IPS DF 19.7 (cell line): ENCODE measurements at places on chromosomes 2 and 18.

DNA sequence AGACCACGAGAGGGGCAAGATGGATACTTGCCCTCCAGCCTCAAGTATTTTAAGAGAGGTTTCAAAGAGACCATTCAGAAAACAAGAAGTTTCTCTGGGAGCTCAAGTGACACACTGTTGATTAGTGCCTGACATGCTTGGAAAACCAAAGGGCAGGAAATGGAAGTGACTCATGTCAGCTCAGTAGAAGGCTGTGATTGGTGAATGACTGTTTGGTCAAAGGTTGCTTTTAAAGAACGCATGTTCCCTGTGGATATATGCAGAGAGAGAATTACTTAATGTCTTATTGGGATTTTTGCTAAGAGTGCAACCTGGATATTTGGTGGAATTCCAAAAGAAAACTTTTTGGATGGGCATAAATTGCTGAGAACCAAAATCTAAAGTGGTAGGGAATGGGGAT lies 549.9 kb downstream of the XIRP2 start:
- peak; percentile 48 for DNase-seq

GRCh38 chr2:210263841-210264240 lies 38.6 kb upstream of the ACADL start:
- DNase-seq = no peak

DNA sequence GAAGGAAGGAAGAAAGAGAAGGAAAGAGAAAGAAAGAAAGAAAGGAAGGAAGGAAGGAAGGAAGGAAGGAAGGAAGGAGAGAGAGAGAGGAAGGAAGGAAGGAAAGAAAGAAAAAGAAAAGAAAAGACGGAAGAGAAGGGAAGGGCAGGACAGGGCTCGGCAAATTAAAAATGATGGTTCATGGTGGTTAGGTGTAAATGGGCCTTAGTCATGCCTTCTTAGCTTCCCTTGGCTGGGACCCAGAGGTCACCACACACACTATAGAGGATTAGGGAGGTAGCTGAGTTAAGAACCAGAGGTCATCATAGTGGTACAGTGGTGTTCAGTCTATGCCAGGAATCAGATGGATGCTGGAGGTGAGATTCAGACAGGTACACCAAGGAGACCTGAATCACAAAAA lies 9.3 kb upstream of the ATL2 start:
- no peak for DNase-seq

DNA sequence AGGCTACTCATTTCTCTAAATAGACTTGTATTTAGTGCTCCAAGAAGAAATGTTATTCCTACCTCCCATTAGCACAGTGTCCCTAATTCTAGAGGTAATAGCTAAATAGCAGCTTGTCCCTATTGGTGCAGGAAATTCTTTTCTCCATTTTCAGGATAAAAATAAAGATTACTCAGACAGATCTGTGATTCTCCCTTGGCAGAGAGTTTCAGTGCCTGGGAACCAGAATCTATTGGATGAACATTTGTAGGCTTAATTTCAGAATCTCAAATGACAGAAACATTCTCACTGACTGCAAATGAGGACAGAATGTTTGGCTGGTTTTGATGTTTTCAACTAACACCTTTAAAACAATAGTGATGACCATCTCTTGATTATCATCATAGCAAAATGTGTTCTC lies 33.3 kb upstream of the LGALSL start:
- no peak for DNase-seq

DNA sequence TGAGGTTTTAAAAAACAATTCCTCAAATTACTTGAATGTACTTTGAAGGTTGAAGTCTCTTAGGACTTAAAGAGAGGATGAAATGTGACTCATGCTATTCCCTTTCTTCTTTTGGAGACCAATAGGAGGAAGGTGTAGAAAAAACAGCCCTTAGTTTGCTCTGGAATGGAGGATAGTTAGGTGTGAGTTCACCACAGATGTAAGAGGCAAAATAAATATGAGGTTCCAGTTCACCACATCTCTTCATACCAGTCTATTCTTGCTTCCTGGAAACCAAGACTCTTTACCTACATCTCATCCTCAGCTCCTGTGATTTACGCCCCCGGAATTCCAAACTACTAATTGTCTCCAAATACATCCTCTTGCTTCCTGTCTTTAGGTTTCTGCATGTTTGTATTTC lies 77.5 kb upstream of the TTC21B start:
- no peak for DNase-seq

DNA sequence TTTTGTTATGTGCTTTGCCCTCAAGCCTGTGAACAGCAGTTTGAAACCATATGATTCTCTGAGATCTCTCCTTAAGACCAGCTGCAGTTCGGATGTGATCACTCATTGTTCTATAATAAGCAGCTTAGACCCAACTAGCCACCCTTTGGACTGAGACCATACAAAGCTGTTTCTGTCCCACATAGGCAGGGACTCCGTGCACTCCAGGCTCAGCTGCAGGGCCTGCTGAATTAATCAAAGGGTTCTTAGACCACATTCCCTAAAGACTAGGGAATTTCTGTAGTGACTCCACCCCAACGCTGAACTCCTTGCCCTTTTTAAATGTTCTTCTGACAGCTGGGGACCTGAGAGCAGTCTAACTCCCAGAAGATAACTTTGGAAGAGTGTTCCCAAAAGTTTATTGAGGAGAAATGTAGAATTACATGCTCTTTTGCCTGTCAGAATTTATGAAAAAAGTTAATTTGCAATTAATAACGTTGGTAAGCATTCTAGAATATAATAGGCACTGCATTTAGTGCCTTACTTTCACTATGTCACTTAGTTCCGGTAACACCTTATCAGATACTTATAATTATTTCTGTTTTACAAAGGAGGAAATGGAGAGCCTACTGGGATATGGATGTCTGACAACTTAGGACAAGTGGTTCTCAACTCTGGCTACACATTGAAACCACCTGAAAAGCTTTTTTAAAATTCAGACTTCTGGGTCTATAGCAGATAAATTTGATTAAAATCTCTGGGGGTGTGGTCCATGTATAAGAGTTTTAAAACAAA lies 42.3 kb downstream of the GULP1 start:
- DNase-seq = no peak

GRCh38 chr18:29104671-29105070 lies 927.7 kb upstream of the CDH2 start:
- DNase-seq = no peak

DNA sequence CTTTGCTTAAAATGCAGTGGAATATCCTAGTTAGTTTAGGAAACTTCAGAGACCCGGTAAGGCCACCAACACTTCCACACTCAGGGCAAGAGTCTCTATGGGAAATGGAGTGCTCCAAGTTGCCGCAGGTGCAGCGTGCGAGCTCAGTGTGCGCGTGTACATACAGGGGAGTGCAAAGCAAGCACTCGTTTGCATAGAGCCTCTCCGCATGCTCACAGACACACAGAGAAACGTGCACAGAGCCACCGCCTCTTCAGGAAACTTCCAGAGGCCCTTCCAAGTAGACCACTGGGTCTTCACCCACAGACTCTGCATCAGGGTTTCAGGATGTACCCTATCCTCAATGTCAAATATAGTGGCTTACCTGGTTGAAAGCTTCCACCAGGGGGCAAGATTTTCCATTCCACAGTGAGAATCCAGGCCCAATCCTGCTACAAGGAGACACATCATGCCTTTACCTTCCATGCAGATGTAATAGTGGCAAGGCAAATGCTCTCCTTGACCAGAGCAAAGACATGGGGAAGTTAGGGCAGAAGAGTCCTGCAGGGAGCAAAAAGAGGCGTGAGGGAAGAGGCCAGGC lies 513.0 kb upstream of the MYT1L start:
- peak; percentile 28 for DNase-seq

DNA sequence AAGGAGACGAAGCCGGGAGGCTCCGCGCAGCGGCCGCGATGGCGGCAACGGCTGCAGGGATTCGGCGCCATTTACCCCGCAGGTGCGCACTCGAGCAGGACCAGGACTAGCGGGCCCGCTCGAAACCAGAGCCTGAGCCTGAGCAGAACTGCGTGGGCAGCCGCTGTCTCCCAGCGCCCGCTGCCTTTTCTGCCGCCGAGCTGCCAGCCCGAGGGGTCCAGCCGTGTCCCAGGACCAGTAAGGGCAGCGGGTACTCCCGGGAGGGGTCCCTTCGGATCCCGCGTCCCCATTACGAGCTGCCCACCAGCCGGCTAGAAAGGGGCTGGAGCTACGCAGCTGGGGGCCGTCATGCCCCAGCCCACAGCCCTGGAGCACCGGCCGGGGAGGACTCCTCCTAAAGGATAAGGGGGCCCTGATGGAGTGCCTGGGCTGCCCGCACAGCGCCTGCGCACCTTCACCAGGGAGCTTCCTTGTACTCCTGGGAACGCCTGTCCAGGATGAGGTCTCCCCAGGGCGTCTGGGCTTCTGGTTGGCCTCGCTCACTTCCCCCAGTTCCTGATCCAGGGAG lies 9.9 kb downstream of the ALPP start:
- DNase-seq = no peak

DNA sequence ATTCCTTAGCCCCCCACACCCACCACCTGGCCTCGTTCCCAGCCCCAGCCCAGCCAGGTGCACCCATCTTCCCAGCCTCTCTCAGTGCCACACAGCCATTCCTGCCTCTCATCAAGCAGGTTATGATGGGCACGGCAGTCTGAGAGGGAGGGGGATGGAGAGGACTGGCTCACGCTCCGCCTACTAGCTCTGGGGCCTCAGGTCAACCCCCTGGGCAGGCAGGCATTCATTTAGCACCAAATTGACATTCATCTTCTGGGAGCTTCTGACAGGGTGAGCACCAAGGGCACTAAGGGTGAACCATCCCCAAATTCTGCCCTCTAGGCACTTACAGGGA lies 66.2 kb upstream of the FOSL2 start:
- no peak for DNase-seq

DNA sequence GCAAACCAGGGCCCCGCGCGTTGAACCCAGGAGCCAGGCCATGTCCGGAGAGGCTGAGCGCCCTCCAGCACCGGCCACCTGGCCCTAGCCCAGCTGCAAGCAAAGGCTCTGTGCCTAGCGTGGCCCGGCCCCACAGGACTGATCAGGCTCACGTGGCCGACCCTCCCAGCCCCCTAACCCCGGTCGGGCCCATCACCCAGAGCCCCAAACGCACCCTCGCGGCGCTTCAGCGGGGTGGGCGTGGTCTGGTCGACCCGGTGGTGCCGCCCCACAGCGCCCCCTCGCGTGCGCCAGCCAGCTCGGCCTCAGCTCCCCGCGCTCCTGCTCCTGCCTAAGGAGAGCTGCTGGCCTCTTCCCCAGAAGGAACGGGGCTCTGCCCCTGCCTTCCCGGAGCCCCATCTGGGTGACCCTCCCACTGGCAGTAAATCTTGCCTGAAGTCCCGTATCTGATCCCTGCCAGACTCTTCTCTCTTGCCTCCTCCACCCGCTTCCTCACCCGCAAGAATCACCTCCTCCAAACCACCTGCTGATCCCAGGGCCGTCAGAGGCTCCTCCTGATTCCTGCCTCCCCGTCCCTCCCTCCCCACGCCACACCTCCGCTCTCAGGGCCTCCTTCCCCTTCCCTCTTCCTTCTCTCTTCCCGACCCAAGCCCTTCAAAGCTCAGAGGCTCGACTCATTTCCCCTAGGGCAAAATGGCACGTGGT lies 12.3 kb upstream of the TEX51 start:
- no peak for DNase-seq

GRCh38 chr18:58552057-58552461 lies 76.8 kb downstream of the ALPK2 start:
- no peak for DNase-seq

DNA sequence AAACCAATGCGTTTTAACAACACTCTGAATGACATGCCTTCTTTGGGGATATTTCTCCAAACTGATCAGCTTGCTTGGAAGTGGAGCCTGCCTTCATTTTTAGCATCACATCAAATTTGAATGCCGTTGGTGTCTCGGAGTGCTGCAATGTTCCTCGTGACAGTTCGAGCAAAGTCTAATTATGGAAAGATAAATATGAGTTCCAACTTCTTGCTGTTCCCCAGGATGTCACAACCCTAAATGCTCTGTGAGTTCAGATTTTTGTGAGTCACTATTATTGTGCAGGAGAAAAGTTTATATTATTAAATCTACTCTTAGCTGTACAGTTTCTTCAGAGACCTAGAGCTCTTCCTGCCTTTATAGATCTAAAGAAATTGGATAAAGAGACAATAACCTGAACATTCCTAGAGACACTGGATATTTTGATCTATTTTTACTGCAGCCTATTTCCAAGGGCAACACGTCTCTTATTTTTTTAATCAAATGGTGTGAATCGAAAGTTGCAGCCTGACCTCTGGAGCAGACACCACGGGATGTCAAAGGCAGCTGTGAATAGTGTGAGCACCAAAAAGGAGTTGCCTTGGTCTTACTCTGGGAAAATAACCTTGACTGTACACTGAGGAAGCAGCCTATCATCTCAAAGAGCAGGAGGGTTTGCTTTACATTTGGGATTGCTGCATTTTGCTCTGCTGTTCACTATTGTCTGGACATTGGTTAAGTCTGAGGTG lies 330.1 kb downstream of the TDRD15 start:
- no peak for DNase-seq

- no peak for DNase-seq
Observed at GRCh38 chr2:71895320-71896161, 252.1 kb downstream of the CYP26B1 start.

DNA sequence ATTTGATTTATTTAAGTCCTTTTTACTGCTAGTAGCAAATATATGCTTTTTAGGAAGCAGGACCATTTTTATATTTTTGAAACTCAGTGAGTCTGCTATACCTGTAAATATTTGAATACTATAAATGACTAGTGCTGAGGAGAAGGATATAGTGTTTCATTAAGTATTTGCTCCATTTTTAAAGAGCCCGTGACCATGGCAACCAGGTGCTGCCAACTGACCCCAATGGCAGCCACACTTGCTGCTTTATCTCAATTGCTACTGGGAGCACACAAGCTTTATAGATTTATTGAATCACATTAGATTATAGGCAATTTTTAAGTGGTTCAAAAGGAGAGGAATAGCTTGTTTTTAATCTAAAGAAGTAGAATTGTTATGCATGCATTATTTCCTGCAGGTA lies 142.0 kb downstream of the SCG2 start:
- DNase-seq = no peak

- no peak for DNase-seq
Observed at GRCh38 chr18:21653361-21653760, 41.2 kb downstream of the SNRPD1 start.
